ENCODE measurements at places on chromosomes 2 and 18. TPM values are rescaled to one million over a fixed set of nuclear protein-coding genes. Genes with fewer than 3 reads are reported as not detected.

DNA sequence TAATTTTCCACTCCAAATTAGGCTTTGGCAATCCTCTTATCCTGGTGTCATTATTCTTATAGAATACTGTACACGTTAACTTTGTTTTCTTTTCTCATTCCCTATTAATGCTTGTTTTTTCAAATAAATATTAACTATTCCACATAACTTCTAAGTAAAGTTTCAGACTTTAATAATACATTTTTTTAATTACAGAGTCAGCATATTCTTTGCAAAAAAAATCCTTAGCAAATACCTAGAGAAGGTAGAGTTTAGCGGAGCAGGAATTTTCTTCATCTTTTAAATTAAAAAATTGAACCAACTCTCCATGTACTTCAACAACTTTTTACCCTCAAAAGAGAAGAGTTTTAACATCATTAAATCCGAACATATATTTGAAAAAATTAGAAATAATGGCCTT lies 45.2 kb downstream of the RPRM start:
- no peak overlapping the region for H3K4me3 ChIP-seq
- no peaks in the 10 kb centered on the region for H3K36me3 ChIP-seq
- no peak for DNase-seq
- H3K27ac ChIP-seq, result no peak overlapping the region
- H3K4me1 ChIP-seq, result no peaks in the 10 kb centered on the region
- no peaks in the 10 kb centered on the region for H3K27me3 ChIP-seq

- no peak for DNase-seq
- H3K27me3 ChIP-seq, result peaks cover 4% of the 10 kb centered on the region
- H3K4me3 ChIP-seq, result no peak overlapping the region
Measured at GRCh38 chr2:43714164-43714563, 37.9 kb upstream of the C1GALT1C1L start.

DNA sequence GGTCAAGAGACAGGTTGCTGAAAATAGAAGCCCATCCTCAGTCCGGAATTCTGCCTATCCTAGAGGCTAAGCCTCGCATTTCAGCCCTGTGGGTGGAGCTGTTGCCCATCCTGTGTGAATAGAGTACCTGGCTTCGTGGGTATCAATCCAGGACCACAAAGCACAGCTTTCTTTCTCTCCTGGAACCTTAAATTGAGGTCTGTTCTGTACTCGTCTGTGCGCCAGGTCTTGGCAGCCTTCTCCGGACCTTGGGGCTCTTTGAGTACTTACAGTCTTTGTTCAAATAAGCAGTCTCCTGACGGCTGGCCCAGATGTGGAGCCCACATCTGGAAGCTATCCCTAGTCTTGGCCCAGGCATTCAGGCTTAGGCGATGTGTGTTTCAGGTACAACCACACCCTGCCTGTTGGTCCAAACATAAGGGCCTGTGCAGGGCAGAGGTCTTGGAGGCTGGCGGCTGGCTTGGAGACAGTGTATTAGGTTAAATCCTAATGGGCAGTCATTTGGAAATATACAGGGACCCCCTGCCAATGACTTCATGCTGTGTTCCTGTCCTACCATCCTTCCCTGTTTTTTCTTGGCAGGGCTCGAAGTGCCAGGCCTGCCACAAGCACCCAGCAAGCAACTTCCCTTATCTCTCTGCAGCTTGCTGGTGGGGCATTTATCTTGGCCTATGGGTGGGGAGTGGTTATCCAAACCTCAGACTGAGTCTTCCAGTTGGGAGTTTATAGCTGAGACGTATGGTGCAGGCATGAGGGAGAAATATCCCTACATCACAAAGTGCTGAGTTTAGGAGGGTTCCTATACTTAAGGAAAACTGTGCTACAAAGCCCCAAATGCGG lies 294.1 kb downstream of the BCL2 start:
- peaks cover 11% of the 10 kb centered on the region for H3K4me1 ChIP-seq
- no peaks in the 10 kb centered on the region for H3K36me3 ChIP-seq
- no peaks in the 10 kb centered on the region for H3K27me3 ChIP-seq

GRCh38 chr2:45195916-45196315 lies 186.7 kb upstream of the SIX2 start:
- H3K36me3 ChIP-seq, result no peaks in the 10 kb centered on the region
- H3K27ac ChIP-seq, result no peak overlapping the region
- H3K4me3 ChIP-seq, result no peak overlapping the region
- no peaks in the 10 kb centered on the region for H3K27me3 ChIP-seq

Gene HTR2B
- total RNA-seq, result not detected

DNA sequence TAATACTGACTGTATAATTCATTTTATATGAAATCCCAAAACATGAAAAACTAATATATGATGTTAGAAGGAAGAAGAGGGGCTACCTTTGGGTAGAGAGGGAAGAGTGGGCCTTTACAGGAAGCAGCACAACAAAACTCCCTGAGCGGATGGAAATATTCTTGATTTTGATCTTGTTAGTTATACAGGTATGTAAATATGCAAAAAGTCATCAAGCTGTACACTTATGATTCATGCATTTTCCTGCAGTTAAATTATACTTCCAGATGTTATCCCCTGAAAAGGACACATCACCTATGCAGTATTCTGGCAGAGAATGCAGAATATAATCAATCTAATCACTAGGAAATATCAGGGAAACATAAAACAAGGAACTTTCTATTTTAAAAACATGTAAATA lies 249.4 kb upstream of the MGAT5 start:
- no peak overlapping the region for H3K4me3 ChIP-seq
- peaks cover 3% of the 10 kb centered on the region for H3K4me1 ChIP-seq
- no peaks in the 10 kb centered on the region for H3K27me3 ChIP-seq
- no peak overlapping the region for H3K27ac ChIP-seq
- DNase-seq, result no peak
- H3K36me3 ChIP-seq, result no peaks in the 10 kb centered on the region

GRCh38 chr2:213238753-213239495 lies 45.3 kb upstream of the SPAG16 start:
- no peak for DNase-seq
- no peaks in the 10 kb centered on the region for H3K36me3 ChIP-seq
- peaks cover 29% of the 10 kb centered on the region for H3K4me1 ChIP-seq
- no peaks in the 10 kb centered on the region for H3K27me3 ChIP-seq

Gene DIPK1C
- not detected for total RNA-seq

GRCh38 chr2:113032737-113033136 lies 19.9 kb downstream of the IL36B start:
- no peaks in the 10 kb centered on the region for H3K36me3 ChIP-seq
- no peaks in the 10 kb centered on the region for H3K4me1 ChIP-seq
- peaks cover 15% of the 10 kb centered on the region for H3K27me3 ChIP-seq

- no peaks in the 10 kb centered on the region for H3K27me3 ChIP-seq
- H3K36me3 ChIP-seq, result peaks cover 67% of the 10 kb centered on the region
- H3K27ac ChIP-seq, result peak overlapping the region; percentile 10
- H3K4me3 ChIP-seq, result no peak overlapping the region
- DNase-seq, result no peak
Measured at GRCh38 chr2:197184959-197185586, 125.5 kb downstream of the ANKRD44 start.

Gene DAPL1
- not detected for total RNA-seq

Gene EGR4
- total RNA-seq, result 0.30 TPM

DNA sequence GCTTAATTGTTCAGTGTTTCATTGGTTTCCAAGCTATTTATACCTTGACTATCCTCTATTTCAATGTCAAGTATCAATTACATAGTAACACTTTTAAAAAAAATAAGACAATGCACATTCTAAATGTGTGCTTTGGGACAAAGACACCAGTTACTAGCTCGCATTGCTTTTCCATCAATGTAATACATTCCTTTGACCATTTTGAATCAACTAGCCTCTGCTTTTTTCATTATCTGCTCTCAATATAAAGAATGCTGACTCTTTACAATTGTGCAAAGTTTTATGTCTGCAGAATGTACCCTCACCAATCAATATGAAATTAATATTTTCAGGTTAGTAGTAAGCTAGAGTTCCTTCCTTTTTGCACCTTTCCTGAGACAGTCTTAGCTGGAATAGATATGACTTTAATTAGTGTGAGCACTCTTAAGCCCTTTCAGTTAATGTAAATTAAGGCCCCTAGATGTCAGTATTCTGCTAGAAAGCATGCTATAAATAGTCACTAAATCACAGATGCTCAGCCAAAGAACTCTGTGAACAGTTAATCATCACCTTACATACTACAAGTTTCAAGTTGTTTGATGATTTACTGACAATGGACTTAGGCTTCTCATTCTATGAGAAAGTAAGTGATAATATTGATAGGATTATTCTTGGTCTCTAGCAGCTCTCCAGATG lies 413.6 kb downstream of the PTH2R start:
- H3K27me3 ChIP-seq, result no peaks in the 10 kb centered on the region
- DNase-seq, result no peak
- H3K4me3 ChIP-seq, result no peak overlapping the region
- H3K27ac ChIP-seq, result no peak overlapping the region
- no peaks in the 10 kb centered on the region for H3K4me1 ChIP-seq

- no peaks in the 10 kb centered on the region for H3K36me3 ChIP-seq
- no peak for DNase-seq
- no peaks in the 10 kb centered on the region for H3K27me3 ChIP-seq
Measured at GRCh38 chr2:22499082-22499839, 885.7 kb upstream of the KLHL29 start.

Gene RFX8
- total RNA-seq, result not detected

GRCh38 chr18:63344918-63345317 lies 22.1 kb downstream of the KDSR start:
- H3K4me1 ChIP-seq, result peaks cover 5% of the 10 kb centered on the region
- H3K4me3 ChIP-seq, result no peak overlapping the region
- no peak overlapping the region for H3K27ac ChIP-seq
- no peaks in the 10 kb centered on the region for H3K27me3 ChIP-seq
- H3K36me3 ChIP-seq, result peaks cover 34% of the 10 kb centered on the region
- DNase-seq, result no peak

Gene SCN7A
- not detected for total RNA-seq

Gene MPP4
- not detected for total RNA-seq

- DNase-seq, result no peak
- H3K4me3 ChIP-seq, result no peak overlapping the region
- H3K27ac ChIP-seq, result no peak overlapping the region
- H3K36me3 ChIP-seq, result peaks cover 76% of the 10 kb centered on the region
- no peaks in the 10 kb centered on the region for H3K27me3 ChIP-seq
- H3K4me1 ChIP-seq, result no peaks in the 10 kb centered on the region
Measured at GRCh38 chr2:46162329-46163097, 134.7 kb upstream of the EPAS1 start.

Gene GYPC
- 40.6 TPM for total RNA-seq

Gene DCAF17
- 27.9 TPM for total RNA-seq

Gene RNF152
- total RNA-seq, result 0.49 TPM

DNA sequence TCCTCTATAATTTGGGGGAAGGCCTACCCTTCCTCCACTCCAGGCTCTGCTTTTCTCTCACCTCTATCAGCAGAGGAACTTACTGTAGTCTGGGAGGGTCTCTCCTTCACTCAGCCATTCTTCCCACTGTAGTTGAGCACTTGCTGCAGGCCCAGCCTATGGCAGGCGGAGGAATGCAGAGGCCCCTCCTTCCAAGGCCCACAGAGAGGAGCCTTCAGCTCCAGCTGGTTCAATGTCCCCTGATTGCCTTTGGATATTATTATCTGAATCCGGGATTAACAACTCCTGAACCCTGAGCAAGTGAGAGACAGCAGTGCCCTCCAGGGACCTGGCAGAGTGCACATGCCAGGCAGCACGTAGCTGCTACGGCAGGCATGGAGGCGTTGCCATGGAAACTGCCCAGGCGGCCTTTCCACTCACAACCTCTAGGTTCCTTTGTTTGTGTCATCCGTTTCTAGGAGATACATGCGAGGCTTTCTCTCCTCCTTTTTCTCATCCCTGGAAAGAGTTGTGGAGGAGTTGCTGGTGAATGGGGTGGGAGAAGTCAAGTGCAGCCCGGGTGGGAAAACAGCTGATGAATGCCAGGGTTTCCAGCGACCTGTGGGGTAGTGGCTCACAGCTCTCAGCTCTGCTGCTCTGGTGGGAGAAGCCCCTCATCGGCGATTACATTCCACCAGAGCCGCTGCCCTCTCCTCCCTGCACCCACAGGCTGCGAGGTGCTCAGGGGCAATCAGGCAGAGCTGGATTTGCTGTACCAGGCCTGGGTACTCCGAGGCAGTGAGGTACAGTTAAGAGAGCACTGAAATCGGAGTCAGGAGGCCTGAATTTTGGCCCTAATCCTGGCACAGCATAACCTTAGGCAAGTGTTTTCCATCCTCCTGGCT lies 55.3 kb upstream of the HK2 start:
- H3K4me3 ChIP-seq, result no peak overlapping the region
- peaks cover 3% of the 10 kb centered on the region for H3K27me3 ChIP-seq

GRCh38 chr2:567865-568638 lies 109.2 kb downstream of the TMEM18 start:
- no peaks in the 10 kb centered on the region for H3K36me3 ChIP-seq
- no peaks in the 10 kb centered on the region for H3K4me1 ChIP-seq
- H3K27ac ChIP-seq, result no peak overlapping the region
- H3K4me3 ChIP-seq, result no peak overlapping the region
- H3K27me3 ChIP-seq, result peaks cover 3% of the 10 kb centered on the region
- no peak for DNase-seq

Gene RBKS
- total RNA-seq, result 6.4 TPM

Gene KIAA2012
- total RNA-seq, result not detected

Gene CERKL
- not detected for total RNA-seq

GRCh38 chr2:70688427-70688826 lies 79.6 kb downstream of the ADD2 start:
- no peak overlapping the region for H3K27ac ChIP-seq
- peaks cover 54% of the 10 kb centered on the region for H3K36me3 ChIP-seq

DNA sequence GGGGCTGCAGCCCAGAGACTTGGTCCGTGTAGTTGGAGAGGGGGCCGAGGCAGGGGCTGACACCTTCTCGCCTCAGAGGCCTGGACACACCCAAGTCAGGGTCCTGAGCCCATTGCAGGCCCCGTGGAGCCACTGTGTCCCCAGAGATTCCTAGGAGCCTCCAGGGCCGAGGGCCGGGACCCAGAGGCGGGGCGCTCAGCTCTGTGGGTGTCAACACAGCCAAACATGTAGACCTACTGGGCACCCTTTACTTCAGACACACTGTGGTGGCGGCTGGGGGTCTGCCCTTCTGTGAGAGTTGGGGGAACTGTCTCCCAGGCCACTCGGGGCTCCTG lies 459 bp upstream of the ESPNL start:
- H3K27ac ChIP-seq, result no peak overlapping the region
- no peak overlapping the region for H3K4me3 ChIP-seq
- H3K36me3 ChIP-seq, result no peaks in the 10 kb centered on the region
- DNase-seq, result no peak

DNA sequence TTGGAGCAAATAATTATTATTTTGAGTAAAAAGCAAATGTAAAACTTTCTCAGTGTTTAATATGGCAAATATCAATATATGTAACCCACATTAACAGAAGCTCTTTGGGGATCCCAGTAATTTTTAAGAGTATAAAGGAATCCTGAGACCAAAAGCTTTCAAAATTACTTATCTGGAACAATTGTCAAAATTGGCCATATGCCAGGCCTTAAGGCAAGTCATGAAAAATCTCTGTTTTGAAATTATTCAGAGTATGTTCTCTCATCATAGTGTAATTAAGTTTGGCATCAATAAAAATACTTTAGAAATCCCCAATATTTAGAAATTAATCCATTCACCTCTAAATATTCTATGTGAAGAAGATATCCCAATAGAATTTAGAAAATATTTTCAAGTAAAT lies 225.3 kb upstream of the ARL4C start:
- H3K27ac ChIP-seq, result no peak overlapping the region
- no peaks in the 10 kb centered on the region for H3K27me3 ChIP-seq
- H3K36me3 ChIP-seq, result no peaks in the 10 kb centered on the region
- no peaks in the 10 kb centered on the region for H3K4me1 ChIP-seq
- H3K4me3 ChIP-seq, result no peak overlapping the region

Measured in B cell (primary cell).